ENCODE measurements at places on chromosomes 7 and 10.

- no peak for DNase-seq
Observed at GRCh38 chr10:63628526-63629362, 107.5 kb downstream of the REEP3 start.

- DNase-seq: no peak
Observed at GRCh38 chr7:50940621-50941020, 157.9 kb upstream of the GRB10 start.

DNA sequence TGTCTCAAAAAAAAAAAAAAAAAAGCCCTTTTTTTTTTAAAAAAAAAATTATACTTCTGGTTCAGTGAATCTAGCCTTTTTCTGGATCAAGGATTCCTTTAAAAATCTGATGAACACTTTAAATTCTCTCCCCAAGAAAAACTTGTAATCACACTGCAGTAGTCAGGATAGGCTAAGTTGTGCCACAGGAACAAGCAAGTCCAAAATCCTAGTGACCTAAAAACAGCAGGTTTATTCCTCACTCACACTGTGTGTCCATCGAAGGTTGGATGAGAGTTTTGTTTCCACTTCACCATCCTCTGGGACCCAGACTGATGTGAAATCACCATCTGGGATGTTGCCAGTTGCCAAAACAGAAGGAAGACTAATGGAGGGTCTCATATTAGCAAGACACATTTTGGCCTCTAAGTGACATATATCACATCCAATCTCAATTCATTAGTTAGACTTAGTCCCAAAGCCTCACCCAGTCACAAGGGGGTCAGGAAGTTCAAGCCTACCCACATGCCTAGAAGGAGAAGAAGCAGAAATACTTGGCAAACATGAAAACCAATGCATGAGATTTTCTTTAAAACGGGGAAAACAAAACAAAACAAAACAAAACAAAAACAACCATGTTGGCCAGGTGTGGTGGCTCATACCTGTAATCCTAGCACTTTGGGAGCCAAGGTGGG lies 32.7 kb downstream of the CYP17A1 start:
- no peak for DNase-seq

GRCh38 chr7:155648752-155649339 lies 4.4 kb downstream of the RBM33 start:
- DNase-seq: no peak

GRCh38 chr7:93156884-93157283 lies 8.7 kb upstream of the SAMD9L start:
- no peak for DNase-seq

Measured in 8988T (cell line).